ENCODE measurements at places on chromosomes 1 and 21.

DNA sequence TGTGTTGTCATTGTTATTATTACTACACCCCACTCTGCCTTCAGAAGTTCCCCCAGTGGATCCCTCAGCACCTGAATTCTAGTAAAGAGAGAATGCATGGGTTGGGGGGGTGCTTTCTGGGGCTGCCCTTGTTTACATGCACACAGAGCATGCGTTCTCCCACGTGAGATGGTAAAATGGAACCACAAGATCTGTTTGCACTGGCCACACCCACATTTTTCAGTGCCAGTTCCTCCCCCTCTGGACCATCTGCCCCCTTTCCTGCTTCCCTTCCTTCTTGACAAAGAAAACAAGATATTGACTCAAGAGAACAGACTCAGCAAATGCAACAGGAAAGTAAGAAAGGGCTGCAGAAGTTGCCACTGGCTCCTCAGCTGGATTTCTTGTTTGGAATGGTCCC lies 8.9 kb downstream of the SLC6A17 start:
- no peak for DNase-seq

GRCh38 chr1:70490153-70490552 lies 79.1 kb downstream of the CTH start:
- no peak for DNase-seq

- DNase-seq: no peak
These were observed 40.7 kb downstream of the SLC66A1 start for GRCh38 chr1:19352839-19353238.

DNA sequence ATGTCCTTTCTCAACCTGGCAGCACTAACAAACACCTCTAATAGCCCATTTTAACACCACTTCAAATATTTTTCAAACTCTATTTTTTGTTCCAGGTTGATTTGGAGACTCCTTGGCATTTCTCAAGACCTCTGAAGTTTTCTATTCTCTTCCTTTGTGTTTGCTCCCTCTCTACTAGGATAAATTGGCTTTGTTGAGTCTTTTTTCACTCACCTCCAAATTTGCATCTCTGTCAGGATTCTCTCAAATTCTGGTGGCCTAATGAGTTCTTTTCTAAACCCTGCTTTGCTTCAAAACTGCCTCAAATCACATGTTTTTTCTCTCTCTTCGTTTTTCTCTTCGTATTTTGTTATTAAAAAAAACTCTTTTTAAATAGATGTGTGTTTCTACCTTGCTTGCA lies 582.2 kb upstream of the ADGRL4 start:
- no peak for DNase-seq

DNA sequence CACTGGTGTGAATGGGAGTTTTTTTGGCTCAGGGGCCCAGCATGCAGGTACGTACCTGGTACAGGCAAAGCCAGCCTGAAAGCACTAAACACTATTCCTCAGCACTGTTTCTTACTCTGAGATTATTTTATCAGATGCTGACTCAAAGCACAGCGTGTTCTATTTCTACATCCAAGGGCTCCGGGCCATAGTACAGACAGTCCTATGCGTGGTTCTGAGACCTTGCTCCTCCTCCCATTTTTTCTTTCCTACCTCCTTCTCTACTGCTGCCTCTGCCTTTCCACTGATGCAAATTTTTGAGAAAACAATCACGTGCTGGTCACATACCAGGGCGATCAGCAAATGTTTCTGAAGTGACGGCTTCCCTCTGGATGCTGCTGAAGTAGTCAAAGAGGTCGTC lies 36.3 kb downstream of the PDPN start:
- no peak for DNase-seq

DNA sequence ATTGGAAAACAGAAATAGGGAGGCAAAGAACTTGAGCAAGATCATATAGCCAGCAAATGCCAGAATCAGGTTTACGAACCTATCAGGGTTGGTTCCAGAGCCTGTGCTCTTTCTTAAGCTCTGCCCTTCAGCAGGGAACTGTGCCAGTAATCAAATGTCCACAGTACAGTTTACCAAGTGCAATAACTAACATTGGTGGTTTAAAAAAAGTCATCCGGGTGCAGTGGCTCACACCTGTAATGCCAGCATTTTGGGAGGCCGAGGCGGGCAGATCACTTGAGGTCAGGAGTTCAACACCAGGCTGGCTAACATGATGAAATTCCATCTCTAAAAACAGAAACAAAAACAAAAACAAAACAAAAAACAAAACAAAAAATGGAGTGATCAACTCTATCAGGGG lies 182.7 kb downstream of the LMX1A start:
- DNase-seq: no peak

GRCh38 chr21:18840239-18840638 lies 436.7 kb upstream of the TMPRSS15 start:
- DNase-seq: no peak

GRCh38 chr21:32001390-32001789 lies 128.6 kb downstream of the HUNK start:
- DNase-seq: no peak

DNA sequence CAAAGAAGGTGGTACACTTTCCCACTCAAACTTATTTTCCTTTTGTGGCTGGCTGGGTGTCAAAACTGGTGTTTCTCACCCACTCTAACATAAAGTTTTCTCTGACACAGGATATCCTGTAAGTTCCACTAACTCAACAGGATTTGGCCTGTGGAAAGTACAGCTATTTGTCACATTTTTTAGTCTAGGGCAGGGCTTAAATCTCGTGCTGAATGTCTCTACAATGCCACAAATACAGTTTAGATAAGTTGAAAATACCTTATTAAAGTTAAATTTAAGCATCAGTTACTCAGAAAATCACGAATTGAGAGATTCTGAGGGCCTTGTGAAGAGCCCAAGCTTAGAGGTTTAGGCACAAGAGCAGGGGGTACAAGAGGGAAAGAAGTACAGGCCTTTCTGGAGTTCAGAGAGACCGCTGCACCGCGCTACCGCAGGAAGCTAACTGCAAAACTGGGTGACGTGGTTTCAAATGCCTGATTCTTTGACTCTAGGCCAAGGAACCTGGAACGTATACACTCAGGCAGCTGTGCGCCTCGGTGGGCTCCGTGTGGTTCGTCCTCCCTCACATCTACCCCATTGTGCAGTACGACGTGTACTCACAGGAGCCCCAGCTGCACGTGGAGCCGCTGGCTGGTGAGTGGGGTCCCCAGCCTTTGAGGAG lies 23.4 kb upstream of the PWP2 start:
- DNase-seq: peak; percentile 20

DNA sequence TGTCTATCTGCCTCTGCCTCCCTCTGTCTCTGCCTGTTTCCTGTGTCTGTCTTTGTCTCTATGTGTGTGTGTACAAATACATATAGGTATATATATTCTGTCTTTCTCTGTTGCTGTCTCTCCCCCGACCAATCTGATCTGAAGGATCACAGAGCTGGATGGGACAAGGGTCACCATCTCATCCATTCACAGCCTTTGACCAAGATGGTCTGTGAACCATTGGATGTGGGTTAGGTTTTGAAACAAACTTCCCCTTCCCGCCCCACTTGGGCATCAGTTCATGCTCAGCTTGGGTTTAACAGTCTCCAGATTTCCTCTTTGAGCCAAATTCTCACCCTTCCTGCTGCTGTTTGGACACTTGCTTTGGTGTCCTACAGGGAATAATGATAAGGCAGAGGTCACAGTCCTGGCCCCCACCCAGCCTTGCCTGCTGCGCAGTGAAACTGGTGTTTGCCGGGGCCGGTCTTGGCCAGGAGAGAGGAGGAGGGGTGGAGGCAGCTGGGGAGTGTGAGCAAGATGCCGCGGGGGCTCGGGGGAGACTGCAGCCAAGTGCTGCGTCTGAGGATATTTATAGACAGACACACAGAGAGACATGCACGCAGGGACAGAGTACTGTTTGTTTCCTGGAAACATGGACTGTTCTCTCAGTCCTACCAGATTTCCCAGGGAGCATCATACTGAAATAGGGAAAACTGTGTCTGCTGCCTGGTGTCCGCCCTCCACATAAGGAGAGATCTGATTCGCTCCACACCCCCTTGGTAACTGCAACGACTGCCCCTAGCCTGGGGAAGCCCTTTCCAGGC lies 27.0 kb upstream of the BTG2 start:
- peak; percentile 79 for DNase-seq

DNA sequence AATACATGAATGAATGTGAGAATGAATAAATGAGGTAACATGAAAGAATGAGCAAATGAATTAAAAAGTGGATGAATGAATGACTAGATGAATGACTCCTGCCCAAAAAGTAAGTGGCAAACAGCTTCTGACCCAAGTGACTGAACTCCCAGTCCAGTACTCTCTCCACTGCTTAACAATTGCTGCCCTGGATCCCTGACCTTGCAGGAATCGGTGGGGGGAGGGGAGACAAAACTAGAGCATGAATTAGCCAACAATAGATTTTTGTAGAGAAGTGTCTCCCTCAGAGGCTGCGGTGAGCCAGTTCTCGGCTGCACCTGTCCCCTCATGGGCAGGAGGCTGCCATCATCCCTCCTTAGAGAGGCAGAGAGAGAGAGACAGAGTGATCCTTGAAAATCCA lies 5.9 kb upstream of the GRIK3 start:
- DNase-seq: no peak

GRCh38 chr1:89672489-89673183 lies 39.7 kb downstream of the LRRC8C start:
- no peak for DNase-seq

- no peak for DNase-seq
These were observed 66.4 kb downstream of the GPR88 start for GRCh38 chr1:100604372-100604771.

- DNase-seq: no peak
These were observed 21.6 kb downstream of the ARMH1 start for GRCh38 chr1:44696101-44696500.

DNA sequence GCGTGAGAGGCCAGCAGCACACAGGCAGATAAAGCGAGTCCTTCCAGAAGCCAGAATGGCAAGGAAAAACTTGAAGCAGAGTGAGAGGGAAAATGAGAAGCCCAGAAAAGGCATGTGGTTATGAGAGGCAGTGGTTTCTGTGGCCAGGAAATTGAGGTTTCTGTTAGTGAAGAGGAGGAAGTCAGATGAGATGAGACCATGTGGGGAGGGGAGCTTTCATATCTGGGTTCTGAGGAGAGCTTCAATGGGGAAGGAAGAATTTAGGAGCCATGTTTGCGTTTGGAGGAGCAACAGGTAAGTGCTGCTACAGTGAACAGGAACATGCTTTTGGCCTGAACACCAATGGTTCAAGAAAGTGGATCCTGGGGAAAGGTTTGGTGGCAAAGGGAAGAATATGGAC lies 6.1 kb upstream of the CD1A start:
- DNase-seq: peak; percentile 50

- no peak for DNase-seq
These were observed 85.1 kb upstream of the PLXNA2 start for GRCh38 chr1:208329300-208329699.

All from colonic mucosa (tissue), 4 donors.